ENCODE measurements at places on chromosomes 16 and 17. TPM values are rescaled to one million over a fixed set of nuclear protein-coding genes. Genes with fewer than 3 reads are reported as not detected.

The SCNN1G gene
- not detected for total RNA-seq

The AGRP gene
- total RNA-seq = not detected

The EPN2 gene
- 26.5 TPM for total RNA-seq

The SSTR5 gene
- total RNA-seq = not detected

GRCh38 chr16:81809567-81809966, 30.5 kb downstream of the PLCG2 start:
- DNase-seq = no peak

GRCh38 chr16:30766206-30766932, 4.2 kb downstream of the RNF40 start:
- no peak for DNase-seq

DNA sequence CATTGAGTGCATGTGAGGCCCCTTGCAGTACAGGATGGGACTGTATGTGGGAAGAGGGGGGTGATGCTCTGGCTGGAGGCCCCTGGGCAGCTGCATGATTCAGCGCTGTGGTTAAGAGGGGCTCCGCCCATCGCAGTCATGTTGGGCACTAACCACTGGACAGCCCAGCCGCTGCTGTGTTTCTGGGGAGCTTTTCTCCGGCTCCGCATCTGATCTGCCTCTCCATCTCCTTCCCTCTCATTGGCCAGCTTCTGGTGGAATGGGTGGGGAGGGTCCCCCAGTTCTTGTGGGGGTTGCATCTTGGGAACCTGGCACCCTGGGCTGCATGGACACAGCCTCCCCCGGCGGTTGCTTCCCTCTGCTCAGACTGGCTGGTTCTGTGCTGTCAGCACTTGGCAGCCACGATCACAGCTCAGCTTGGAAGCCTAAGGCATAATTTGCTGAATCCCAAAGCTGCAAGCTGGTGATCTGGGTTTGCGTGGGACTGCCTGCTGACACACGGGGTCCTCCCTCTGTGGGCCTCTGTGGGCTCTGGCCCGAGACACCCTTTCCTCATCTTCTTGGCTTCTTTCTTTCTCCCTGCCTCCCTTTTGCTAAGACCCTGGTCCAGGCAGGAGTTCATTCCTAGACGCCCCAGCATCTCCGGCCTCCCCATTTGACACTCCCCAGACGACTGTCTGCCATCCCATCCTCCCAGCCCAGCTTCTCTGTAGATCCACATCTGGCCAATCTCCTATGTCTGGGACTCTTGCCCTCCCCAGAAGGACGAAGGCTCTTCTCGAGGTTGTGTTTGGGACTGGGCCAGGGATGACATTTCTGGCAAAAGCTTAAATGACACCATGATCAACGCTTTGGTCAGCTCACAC, 168.3 kb downstream of the SEC14L1 start:
- no peak for DNase-seq

DNA sequence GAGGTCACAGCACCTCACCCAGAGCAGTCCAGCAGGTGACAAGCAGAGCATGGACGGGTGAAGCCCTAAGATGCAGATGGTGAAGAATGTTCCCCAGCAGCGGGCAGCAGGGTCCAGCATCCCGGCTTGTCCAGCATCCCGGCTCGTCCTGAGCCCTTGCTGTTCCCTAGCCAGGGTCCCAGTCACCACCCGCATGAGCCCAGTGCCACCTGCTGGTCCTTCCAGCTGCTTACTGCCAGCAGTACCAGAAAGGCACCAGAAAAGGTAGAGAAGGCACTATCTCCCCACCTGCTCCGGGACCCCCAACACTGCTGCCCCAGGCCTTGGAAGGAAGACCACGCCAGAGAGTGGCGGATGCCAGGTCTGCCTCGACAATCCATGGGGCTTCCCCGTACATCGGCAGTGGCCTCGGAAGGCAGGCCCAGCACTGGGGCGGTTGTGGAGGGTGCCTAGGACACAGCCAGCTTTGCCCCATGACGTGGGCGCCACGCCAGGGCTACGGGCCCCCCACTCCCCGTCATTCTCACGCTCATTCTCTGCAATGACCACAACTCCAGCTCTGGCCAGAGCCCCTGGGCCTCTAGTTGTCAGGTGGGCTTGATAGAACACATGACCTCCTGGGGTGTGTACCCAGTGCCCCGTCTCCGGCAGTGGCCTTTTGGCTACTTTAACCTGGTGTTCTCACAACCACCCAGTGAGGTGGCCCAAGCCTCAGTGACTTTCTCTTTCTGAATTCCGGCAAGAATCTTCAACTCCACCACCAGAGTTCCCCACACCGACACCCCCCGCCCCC, 1.4 kb downstream of the CENPX start:
- no peak for DNase-seq

- DNase-seq = no peak
Observed at GRCh38 chr17:34241062-34241461, 14.0 kb upstream of the CCL2 start.

DNA sequence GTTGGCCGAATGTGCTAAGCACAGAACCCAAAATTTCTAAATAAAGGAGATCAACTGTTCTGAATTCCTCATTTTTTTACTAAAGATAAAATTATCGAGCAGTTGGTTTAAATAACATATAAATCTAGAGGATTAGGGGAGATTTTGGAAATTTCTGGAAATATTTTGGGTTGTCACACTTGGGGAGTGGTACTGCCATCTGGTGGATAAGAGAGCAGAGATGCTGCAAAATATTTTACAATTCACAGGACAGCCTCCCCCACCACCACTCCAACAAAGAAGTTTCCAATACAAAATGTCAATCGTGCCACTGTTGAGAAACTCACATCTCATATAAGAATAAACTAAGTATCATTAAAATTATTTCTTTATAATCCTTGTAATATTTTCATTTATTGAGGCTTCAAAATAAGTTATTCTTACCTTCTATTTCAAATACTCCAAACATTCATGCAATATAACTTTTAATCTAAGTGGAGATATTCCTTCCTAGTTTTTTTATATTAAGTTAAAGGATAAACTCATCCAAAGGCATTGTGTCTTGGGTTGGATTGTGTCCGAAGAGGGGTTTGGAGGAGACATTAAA, 17.0 kb upstream of the ABCA8 start:
- DNase-seq = no peak

DNA sequence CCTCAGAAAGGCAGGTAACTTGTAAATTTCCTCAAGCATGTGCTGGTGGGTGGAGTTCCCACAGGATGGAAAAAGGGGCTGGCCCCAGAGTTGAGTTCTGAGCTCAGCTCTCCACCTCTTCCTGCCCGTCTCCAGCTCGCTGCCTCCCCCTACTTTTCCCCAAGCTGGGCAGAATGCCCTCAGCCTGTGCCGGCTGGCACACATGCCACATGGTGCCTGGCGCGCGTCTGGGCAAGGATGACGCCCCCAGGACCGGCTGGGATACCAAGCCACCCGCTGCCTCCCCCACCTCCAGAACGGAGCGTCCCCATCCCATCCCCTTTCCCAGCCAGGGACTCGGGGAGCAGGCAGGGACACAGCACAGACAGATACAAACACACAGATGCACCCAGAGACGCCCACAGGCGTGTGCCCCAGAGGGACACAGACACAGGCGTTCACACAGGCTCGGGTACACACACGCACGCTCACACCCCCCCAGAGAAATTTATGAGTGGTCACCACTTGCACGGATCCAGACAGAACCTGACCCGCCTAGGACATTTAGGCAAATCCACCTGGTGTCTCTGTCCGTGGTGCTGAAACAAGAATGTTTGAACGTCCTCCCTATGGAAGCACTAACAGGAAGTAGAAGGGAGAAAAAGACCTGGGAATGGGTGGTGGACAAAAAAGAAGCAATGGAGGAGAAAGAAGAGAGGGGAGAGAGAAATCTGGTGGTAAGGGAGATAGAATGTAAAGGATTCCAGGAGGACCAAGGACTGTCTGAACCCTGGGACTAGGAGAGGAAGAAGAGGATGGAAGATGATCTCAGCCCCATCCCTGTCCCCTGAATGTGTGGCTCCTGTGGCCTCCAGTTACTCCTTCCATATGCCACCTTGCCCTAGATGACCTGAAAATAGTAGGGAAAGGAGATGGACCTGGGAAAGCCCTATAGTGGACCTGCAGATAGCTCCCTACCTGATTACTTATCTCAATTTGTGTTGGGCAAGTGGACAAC, 15.5 kb downstream of the NEUROD2 start:
- DNase-seq = no peak

DNA sequence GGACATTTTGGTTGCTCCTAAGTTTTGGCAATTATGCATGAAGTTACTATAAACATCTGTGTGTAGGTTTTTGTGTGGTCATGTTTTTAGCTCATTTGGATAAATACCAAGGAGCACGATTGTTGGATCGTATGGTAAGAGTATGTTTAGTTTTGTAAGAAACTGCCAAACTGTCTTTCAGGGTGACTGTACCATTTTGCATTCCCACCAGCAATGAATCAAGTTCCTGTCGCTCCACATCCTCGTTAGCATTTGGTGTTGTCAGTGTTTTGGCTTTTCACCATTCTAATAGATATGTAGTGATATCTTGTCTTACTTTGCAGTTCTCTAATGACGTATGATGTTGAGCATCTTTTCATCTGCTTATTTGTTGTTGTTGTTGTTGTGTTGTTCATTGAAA, 20.2 kb downstream of the TENT4B start:
- no peak for DNase-seq

DNA sequence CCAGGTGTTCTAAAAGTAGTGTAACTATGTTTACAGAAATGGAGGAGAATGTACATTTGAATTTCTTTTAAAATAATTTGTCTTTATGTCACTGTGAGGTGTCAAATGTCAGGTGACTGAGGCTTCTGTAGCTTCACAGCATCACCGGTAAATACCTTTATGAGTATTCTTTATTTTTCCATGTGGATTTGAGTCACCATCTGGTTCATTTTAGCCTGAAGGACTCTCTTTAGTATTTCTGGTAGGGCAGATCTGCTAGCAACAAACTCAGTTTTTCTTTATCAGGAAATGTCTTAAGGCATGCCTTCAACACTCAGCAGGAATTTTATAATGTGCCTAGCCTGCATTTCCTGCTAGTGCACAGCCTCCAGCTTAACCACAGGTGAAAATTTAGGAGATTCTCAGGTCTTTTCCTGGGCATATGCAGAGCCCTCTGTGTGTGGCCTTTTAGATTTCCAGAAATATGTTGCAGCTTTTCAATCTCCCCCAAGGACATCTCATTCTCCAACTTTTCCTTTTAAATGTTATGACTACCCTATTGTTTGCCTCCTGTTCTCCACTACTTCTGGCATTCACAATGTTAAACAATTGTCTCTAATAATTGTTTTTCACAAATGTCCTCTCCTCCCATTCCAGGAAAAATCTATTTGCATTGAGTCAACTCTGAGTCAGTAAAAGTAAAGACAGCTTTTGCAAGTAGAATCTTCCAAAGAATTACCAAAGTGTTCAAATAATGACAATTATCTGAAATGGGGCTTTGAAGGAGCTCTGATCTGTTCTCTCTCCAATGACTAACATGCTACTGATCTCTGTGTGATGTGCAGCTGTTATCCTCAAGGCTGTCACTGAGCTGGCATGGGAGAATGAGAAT, 239.4 kb upstream of the CPHXL start:
- no peak for DNase-seq

DNA sequence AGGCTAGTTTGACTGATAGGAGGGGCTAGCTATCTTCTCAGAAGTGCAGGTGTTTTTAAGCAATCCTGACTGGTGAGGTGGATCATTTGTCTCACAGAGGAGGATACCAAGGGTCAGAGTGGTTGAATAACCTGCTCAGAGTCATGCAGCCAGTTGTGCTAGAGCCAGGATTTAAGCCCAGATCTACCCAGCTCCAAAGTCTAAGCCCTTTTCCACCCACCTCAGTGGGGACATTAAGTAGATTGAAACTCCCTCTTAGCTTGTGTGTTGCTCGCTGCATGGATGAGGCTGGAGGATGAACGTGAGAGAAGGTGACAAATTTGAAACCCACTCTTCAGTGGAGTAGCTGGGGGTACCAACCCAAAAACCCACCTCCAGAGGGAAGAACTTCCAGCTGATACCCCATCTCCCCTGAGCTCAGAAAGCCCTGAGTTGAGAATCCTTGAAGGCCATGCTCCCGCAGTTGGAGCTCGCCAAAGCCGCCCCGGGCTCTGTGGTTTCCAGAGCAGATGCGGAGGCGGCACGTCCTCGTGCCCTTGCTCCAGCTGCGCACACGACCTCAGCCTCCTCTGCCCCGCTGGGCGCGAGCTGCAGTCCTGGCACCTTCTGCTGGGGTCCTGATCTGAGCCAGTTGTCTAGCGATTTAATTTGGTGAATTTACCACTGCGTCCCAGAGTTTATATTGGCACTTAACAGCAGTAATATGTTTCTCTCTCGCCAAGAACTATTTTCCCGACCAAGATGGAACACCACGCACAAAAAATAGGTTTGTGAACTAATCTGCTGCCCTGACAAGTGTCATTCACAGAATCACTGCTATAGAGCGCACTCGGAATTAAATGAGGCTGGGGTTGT, 159.5 kb downstream of the CCDC182 start:
- no peak for DNase-seq

DNA sequence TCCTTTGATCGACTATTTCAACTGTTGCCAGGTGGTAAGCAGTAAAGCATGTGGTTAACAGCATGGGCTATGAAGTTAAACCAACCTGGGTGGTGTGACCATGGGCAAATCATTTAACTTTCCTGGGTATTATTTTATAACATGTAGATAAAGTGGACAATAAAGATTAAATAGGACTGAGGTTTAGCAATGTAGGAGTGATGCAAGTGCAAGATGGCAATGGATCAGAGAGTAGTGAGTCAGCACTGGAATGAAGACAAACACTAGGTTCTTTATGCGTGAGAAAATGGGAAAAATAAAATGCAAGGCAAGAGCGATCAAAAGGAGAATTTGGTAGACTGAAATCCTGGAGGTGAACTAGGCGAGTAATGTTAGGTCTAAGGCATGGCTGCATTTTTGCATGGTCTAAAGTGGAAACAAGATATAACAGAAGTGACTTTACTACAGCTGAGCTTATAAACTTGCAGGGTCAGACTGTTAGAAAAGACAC, 222.4 kb upstream of the AXIN2 start:
- no peak for DNase-seq

- no peak for DNase-seq
Observed at GRCh38 chr17:83183145-83183948, 103.9 kb downstream of the METRNL start.

- no peak for DNase-seq
Observed at GRCh38 chr16:67713647-67714273, 5.4 kb downstream of the GFOD2 start.
